ENCODE measurements at places on chromosomes 7 and 10.

DNA sequence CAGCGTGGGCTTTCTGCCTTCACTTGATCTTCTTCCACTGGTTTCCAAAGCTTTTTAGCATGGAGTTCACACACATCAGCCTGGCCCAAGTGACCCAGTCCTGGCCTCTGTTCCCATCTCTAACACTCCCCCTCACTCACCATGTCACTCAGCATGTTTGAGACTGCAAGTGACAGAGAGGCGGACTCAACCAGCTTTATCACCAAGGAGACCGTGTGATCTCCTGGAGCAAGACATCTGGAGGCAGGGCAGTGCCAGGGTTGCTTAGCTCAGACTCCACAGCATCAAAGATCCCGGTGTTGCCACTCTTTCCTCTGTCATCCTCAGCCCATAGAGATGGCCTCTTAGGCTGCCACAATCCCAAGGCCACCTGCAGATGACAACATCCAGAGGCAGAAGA is 39.4 kb downstream of the FAM241B start:
- no peak for DNase-seq

- no peak for DNase-seq
Observed at GRCh38 chr7:24409431-24410024, 125.5 kb downstream of the NPY start.

- DNase-seq = no peak
Observed at GRCh38 chr10:4708123-4708759, 117.8 kb upstream of the AKR1E2 start.

DNA sequence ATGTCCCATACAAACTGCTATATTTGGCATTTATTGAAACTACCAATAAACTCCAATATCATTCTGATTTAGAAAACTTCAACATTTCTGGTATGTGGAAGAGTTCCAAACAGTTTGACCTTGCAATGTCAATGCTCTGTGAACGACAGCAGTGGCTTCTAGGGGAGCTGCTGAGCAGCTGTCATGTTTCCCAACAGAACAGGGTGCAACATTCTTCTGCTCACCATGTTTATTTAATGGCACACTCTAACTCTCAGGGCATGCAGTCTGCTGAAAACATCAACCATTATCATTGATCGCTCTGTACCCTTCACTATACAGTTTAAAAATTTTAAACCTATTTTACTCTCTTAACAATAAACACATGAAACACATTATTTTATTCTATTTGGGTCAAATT is 25.9 kb downstream of the LMOD2 start:
- no peak for DNase-seq

DNA sequence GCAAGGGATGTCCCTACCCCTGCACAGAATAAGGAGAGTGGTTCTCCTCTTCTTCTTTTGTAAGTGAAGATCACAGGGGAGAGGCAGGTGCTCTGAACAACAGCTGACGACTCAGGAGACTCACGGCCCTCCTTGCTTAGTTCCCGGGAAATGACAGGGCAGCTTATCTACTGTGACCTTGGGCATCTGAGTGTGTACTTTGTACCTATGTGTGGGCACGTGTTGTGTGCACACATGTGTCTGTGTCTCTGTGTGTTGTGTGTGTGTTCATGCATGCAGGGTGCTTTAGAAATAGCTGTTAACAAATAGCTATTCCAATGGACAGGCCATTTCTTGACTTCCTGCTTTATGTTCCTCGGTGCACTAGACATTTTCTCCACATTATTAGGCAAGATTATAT is 80.5 kb upstream of the NPS start:
- no peak for DNase-seq

DNA sequence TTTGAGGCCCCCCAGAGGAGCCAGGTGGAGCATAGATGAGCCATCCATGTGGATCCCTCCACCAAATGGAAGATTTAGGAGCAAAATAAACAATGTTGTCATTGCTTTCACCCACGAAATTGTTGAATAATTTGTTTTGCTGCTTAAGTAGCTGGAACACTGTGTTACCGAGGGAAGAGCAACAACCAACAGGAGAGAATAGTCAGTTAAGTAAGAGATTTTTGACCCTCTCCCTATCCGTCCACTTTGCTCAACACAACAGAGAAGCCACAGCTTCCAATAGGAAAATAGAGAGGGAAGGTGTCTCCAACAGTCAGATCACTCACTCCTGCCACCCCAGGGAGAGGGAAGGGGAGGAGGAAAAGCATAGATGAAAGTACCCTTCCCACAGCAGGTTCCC is 3.9 kb upstream of the ZKSCAN1 start:
- no peak for DNase-seq

DNA sequence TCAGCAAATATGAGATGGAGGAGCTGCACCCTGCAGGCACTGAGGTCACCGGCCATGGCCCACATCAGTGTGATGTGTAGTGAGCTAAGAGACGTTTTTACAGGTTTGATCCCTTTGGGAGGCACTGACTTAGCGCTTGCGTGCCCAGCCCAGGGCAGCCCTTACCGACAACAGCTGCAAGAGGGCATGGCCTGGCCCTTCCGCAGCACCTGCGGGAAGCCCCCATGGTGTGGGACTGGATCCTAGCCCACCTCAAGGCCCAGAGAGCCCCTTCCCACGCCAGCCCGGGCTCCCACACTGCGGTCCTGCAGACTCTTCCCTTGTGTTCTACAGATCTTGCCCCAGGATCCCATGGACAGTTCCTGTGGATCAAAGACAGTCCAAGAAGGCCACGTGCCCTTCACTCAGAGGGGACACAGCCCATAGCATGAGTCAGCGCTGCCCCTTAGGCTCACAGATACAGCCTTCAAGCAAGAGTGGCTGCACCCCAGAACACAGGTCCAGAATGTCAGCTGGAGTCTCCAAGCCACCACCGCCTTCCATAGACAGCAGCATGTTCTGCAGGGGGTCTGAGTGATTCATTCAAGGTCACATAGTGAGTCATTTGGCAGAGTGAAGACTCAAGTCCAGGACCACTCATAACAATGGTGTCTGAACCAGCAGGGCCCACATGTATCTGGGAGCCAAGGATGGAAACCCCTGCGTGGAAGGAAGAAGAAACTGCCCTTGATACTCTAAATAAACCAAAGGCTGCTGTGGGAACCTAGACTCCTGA is 25.4 kb downstream of the TLL2 start:
- no peak for DNase-seq

DNA sequence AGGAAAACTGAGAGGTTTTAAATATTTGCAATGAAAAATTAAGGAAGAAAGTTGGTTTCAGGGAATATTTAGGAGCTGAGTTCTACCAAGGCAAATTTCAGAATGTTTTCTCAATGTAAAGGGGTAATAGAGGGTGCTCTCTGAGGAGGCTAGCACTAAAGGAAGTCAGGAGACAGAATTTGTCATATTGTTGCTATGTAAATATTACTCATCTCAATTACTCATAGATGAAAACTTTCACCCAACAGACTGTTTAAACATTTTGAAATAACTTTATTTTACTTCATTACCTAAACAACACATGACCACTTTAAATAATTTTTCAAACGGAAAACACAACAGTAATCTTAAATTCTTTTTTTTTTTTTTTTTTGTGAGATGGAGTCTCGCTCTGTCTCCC is 274.8 kb upstream of the NRG3 start:
- no peak for DNase-seq

DNA sequence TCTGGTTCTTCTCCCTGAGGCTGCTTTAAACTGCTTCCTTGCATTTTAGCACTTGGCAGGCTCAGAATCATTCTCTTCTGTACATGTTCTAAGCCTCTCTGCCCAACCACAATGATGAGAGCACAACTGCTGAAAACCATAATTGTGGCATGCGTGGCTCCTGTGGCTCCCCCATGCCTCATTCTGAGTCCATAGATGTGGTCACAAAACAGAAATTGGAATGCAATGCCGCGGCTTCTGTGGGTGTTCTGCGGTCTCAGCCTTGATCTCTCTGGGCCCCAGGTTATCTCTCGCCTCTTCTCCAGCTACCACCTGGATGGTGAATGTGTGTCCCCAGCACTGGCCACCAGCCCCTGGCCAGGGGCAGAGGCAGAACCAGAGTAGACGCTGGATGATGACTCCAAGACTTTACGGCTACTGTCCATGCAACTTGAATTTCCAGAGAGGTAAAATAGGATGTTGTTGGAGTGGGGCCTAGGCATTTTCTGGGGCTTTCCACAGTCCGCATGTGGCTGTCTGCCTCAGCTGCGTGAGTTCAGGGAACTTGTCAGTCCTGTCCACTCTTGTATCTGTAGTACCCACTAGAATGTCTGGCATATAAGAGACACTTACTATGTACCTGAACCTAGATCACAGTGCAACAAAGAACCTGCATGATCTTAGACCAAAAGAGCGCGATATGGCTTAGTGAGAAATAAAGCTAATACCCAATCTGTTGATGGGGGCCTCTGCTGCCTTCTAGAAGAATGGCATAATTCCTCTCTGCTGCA is 52.4 kb upstream of the ADRB1 start:
- DNase-seq = no peak

- DNase-seq = no peak
Observed at GRCh38 chr10:119368581-119368980, 161.2 kb downstream of the GRK5 start.

DNA sequence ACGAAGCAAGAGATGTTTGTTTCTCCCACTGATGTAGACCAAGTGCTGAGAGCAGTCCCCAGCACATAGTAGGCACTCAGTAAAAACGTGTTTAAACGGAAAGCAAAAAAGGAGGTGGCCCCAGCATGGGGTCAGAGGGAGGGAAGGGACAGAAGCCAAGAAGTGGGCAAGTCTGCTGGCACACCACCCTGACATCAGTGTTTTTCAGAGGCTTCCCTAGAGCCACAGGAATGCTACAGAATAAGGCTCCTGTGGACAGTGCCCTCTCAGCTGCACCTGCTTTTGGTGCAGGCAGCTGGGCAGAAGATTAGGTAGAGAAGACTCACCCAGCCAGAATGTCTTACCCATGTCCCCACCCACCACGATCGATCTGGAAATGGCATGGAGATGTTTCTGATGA is 8.3 kb upstream of the ANKRD1 start:
- no peak for DNase-seq

DNA sequence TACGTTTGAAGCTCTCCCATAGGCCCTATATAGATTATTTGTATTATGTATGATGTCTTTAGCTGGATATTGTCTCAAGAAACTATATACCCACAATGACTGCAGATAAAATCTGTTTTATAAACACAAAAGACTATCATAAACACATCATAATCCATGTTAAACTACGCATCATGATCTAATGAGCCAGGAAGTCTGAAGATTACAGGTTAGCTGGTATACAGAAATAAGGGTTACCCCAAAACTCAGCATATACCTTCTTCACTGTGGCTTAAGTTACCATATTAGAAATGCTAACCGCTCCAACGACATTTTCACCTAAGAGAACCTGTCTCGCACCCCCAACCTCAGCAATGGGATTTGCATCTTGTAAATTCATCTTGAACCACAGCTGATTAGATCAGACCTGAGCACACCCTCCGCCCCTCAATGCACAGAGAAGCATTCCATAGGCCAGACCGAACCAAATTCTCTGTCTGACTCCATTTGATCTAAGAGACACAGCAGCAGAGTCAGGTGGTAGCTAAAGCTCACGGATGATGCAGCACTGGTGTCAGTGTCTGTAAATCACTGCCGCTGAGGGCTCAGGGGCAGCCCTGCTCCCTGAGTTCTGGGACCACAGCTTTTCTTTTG is 124.9 kb downstream of the NPY start:
- no peak for DNase-seq

DNA sequence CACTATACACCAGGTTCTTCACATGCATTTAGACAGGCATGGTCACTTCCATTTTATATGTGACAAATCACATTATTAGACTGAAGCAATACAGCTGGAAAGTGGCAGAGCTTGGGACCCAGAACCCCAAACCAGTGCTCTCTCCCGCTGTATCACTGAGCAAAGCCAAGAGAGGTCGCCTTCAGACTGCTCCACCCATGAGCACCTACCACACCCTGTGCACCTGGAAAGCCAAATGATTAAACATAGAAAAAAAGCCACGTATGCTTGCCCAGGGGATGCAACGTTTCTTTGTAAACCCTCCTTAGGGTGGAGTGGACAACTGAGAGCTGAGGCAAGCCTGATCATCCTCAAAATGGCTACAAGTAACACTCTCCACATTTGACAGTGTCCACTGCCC is 72.5 kb downstream of the CCDC6 start:
- no peak for DNase-seq

DNA sequence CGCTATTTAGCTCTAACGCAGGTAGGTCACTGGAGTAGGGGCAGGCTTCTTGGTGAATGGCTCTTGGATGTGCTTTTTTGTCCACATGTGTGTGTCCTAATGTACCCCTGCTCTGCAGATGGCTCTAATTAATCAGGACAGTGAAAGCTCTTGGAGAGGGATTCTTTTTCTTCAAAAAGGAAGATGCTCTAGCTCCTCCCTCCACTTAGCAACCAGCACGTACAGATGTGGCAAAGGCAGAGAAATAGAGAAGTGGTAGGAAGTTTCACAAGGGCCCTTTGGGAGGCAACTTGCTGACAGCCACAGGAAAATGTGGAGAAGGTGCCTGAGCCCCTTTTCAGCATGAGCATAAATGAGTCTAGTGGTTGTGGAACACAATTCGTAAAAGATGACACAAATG is 221.7 kb downstream of the PLXNA4 start:
- DNase-seq = no peak

DNA sequence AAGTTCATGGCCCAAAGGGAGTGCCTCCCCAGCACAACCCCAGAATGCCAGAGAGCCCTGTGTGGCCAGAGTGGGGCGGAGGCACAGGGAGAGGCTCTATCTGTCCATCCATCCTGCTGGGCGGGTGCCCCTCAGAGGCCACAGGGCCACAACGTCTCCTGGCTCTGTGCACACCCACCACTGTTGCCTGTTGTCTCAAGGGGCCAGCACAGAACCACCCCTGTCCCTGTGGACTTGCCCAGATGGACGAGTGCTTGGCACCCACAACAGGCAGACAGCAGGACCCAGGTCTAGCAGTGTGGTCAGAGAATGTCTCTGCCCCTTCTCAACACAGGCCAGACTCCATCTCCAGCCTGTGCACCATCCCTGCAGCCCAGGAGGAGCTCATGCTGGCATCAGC is 92.8 kb downstream of the PAXIP1 start:
- DNase-seq = no peak

DNA sequence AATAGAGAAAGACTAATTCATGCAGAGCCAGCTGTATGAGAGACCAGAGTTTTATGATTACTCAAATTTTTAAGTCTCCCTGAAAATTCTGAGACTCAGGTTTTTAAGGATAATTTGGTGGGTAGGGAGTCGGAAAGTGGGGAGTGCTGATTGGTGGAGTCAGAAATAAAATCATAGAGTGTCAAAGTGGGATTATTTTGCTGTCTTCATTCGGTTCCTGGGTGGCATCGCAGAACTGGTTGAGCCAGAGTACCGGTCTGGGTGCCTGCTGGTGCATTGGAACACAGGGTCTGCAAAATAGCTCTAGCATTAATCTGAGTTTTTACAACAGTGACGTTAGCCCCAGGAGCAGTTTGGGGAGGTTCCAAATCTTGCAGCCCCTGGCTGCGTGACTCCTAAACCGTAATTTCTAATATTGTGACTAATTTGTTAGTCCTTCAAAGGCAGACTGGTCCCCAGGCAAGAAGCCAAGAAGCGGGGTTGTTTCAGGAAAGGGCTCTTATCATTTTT is 32.4 kb downstream of the GPRIN2 start:
- DNase-seq = no peak

GRCh38 chr10:76085002-76085816 is 653.8 kb downstream of the LRMDA start:
- DNase-seq = no peak

- no peak for DNase-seq
Observed at GRCh38 chr10:15325243-15325943, 45.7 kb downstream of the FAM171A1 start.

- DNase-seq = no peak
Observed at GRCh38 chr7:30032310-30033125, 4.3 kb downstream of the PLEKHA8 start.

- DNase-seq = peak; percentile 44
Observed at GRCh38 chr10:96673318-96674099, 46.8 kb downstream of the PIK3AP1 start.

GRCh38 chr10:3805791-3806461 is 20.9 kb upstream of the KLF6 start:
- peak; percentile 62 for DNase-seq

Measured in CD4-positive, alpha-beta T cell treated with Interferon alpha-2 for 1 hour (primary cell).